Activated CD4-positive, alpha-beta T cell treated with anti-CD3 and anti-CD28 coated beads, Interleukin-2, amount 50 U/mL, for 1 hour (primary cell): ENCODE measurements at places on chromosomes 16 and 17.

DNA sequence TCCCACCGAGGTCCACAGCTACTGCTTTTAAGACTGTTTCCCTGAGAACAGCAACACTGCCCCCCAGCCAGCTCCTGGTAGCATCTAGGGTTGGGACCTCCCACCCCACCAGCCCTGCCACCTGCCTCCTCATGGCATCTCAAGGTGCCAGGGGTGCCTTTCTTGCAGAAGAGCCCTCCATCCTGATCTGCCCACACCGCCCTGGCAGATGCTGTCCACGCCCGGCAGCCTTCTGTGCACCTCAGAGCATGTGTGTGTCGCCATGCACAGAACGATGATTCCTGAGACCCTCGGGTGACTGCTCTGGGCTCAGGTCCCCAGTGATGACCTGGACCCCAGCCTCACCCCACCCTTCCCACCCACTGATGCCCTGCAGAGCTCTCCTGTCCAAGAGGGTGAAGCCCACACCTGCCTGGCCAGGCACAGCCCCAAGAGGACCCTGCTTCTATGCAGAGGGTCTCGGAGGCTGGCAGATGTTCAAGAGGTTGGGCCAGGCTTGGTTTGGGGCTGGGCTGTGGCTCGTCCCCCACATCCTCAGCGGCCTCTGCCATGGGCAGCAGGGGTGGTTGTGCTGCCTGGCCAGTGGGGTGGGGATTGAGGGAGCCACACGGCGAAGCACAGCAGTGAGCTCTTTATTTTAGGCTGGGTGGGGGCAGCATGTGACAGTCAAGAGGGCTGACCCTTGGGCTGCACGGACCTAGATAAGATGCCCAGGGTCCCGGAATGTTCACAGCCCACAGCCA is 5.2 kb upstream of the SPATA2L start:
- DNase-seq = no peak

- DNase-seq = no peak
Observed at GRCh38 chr16:80117556-80118130, 423.1 kb upstream of the DYNLRB2 start.

- DNase-seq = no peak
Observed at GRCh38 chr17:70144260-70144846, 25.0 kb upstream of the KCNJ2 start.

DNA sequence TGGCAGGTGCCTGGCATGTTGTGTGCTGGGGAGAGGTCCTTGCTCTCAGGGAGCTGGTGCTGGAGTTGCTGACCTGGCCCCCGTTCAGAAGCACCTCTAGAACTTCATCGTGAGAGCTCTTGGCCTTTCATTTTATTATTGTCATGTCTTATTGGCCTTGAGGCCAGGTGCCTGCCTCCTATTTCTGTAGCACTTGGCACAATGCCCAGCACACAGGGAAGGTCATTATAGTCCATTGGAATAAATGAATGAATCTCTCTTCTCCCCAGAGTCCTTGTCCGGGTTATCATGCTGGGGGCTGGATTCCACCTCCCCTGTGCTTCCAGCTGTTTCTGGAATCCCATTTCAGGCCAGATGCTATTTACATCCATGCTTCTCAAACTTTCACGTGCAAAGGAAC is 169.2 kb downstream of the HAPSTR1 start:
- DNase-seq = no peak

DNA sequence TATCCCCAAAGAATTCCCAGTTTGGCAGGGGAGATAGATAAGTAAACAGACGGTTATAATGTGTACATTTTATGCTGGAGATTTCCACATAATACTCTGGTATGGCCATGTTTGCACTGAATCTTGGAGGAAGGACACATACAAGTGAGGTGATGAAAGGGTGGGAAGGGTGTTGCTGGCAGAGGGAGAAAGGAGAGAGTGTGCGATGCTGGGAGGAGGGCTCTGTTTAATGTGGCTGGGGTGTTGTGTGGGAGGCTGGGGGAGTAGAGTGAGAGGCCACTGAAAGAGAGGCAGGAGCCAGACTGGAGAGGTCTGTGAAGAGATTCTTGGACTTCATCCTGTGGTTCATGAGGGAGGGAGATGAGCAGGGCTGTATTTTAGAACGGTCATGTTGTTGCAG is 87.6 kb downstream of the SPACA3 start:
- no peak for DNase-seq

DNA sequence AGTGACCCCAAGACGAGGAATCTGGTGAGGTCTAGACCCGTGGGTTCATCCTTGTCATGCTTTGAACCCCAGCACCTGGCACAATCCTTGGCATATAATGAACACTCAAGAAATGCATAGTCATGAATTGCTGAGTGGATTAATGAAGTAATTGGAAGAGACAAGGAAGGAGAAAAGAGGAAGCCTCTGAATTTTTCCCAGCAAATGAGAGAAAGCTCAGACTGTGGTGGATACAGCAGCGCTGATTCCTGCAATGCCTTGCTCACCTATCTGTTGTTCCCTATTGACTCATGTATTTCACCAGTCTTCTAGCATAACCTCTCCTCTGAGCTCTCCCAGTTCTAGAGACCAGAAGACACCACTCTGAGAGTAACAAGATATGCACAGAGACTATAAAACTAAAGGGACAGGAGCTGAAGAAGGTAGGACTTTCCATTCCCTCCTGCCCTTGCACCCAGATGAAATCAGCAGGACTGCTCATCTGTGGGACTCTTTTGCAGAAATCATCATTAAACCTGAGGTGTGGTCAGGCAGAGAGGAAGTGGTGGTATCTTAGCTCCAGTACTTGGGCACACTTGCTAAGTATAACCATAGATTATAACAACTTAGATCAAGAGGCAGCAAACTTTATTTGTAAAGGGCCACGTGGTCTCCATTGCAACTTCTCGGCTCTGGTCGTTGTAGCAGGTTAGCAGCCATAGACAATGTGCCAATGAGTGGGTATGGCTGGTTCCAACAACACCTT is 102.8 kb downstream of the MAF start:
- no peak for DNase-seq

DNA sequence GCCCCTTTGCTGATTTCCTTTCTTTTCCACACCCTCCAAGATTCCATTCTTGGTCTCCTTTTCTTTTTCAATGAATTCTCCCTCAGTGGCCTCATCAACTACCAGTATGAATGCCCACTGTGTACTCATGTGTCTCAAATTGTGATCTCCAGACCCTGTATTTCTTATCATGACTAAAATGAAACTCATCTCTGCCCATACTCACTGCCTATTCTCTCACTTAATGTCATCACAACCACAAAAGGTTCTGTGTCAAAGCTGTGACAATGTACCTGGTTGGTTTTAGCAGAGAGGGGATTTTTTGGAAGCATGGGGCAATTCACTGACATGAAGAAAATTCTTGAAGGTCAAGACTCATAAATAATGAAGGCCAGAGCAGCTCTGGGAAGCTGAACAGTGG is 11.5 kb upstream of the TBX4 start:
- no peak for DNase-seq

- DNase-seq = no peak
Observed at GRCh38 chr17:2701161-2701995, 10.2 kb downstream of the CLUH start.
